Stimulated activated CD4-positive, alpha-beta T cell treated with anti-CD3 and anti-CD28 coated beads, Interleukin-1b, Interleukin-23, amount 100 ng/mL, for 24 hours (primary cell): ENCODE measurements at places on chromosomes 1 and 21.
A peak's percentile ranks its signal among the peaks of the same experiment; 100 is the strongest.

- DNase-seq = no peak
Observed at GRCh38 chr1:193568512-193568911, 382.1 kb upstream of the B3GALT2 start.

DNA sequence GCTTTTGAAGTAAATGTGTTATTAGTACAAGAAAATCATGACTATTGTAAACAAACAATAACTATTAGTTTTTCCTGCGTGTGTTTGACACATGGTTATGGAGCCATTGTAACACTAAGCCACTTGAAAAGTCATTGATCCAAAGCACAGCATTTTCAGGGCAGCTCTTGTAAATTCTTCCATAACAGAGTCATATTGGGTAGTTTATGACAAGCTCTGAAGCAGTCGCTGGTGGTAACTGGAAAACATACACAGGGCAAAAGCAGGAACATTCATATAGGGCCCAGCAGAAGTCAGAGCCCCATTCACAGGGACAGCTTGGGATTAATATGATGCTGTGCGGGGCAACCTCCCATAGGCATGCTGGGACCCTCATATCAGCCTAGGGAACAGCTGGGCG lies 483.2 kb upstream of the PTBP2 start:
- no peak for DNase-seq

DNA sequence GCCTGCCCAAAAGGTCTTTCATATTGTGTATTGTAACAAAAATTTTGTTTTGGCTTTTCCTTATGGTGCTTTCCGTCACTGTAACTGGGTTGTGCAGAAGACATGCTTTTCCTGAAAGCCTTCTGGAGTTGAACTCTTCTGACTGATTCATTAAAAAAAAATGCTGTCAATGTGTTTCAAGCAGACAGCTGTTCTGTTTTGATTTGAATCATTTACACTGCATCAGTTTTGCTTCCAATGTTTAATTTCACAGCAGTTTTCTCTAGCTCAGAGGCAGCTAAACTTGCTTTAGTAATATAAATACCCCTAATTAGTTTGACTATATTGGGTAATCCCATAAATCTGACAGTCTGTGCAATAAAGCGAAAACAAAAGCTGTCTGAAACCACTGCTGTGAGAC lies 7.9 kb downstream of the UTP11 start:
- DNase-seq = no peak

- DNase-seq = no peak
Observed at GRCh38 chr1:108643492-108644335, 17.2 kb downstream of the HENMT1 start.

GRCh38 chr1:221979444-221980032 lies 237.6 kb upstream of the DUSP10 start:
- DNase-seq = no peak

DNA sequence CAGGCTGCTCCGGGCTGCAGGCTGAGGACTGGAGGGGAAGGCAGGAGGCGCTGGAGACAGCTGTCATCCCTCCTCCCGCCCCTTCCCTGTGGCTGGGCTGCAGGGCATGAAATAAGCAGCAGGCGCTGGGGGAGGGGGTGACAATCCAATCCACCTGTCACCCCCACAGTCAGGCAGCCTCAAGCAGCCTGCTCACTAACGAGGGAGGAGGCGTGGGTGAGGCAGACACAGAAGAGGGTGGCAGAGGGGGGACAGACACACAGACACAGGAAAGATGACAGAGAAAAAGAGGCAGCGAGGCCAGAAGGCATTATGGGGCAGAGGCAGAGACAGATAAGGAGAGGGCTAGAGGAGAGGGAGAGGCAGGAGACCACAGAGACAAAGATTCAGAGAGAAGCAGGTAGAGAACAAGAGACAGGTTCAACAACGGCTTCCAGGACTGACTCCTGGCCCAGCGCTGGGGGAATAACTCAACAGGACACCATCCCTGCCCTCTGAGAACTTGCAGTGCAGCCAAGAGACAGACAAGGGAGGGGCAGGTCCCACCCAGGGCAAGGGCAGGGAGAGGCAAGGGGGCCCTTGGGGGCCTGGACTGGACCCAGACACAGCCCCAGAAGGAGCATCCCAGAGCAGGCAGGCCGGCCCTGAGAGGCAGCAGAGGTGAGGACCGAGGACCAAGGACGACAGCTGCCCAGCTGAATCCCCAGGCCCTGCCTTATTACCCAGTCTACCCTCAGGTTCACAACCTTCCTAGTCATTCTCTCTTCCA lies 11.2 kb downstream of the MEF2D start:
- DNase-seq = no peak

- DNase-seq = peak; percentile 36
Observed at GRCh38 chr1:201739492-201740085, 89.4 kb upstream of the IPO9 start.

DNA sequence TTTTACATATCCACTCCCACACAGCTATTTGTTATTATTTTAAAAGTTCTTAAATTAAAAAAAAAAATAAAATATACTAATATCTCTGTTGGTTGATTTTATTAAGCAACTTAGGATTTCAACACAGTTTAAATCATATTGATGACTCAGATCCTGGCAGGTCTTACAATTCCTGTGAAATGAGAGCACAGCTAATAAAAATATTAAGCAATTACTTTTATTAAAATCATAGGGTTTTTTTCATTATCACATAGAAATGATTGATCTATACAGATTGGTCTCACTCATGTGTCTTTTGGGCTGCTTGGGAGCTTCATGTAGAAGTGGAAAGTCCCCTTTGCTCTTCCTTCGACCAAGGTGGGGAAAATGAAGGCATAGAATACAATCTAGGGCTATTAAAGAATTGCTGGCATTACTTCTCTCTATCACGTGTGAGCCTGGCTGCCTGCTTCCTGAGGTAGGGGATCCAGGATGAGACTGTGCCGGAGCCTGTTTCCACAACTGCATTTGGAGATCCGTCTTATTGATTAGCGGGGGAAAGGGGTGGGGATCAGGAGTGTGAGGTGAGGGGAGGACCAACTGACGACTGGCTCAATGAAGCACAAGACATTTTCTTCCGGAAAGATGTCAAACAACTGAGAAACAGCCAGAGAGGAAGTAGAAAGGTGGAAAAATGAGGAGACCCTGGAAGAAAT lies 858.0 kb downstream of the USP25 start:
- DNase-seq = no peak

DNA sequence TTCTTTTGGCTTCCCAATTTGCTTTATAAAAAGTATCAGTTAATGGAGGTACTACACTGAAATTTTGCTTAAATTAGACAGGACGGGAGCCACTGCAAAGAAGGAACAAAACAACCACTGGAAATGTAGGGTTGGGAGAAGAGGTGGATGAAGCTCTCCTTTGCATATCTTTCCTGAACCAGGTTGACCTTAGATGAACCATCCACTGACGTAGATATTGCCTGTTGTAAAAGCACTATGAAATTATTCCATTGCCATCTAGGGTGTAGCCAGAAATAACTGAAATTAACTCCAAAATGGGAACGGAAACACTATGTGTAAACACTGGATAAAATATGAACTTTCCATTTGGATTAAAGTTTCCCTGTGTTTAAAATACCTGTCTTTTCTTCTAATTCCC lies 1.2 kb upstream of the ABL2 start:
- no peak for DNase-seq

DNA sequence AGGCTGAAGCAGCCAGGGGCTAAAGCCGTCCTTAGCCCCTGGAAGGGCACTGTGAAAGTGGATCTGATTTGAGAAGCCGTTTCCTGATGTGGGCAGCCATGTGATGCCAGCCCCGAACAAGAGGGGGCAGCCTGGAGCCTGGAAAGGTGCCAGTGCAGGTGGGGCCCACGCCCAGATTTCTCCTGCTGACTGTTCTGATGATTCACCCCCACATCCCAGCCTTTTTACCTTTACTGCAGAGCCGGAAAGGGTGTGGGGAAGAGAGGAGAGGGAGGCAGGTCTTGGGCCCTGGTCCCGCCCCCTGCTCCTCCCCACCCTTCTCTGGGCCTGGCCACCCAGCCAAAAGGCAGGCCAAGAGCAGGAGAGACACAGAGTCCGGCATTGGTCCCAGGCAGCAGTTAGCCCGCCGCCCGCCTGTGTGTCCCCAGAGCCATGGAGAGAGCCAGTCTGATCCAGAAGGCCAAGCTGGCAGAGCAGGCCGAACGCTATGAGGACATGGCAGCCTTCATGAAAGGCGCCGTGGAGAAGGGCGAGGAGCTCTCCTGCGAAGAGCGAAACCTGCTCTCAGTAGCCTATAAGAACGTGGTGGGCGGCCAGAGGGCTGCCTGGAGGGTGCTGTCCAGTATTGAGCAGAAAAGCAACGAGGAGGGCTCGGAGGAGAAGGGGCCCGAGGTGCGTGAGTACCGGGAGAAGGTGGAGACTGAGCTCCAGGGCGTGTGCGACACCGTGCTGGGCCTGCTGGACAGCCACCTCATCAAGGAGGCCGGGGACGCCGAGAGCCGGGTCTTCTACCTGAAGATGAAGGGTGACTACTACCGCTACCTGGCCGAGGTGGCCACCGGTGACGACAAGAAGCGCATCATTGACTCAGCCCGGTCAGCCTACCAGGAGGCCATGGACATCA lies at the start of gene SFN:
TSS of gene SFN (plus strand) at position 369 of the 904 bp plus-strand sequence. CDS start at position 433, 64 bp downstream.
- no peak for DNase-seq

- peak; percentile 70 for DNase-seq
Observed at GRCh38 chr21:44892536-44893277, 19.2 kb upstream of the PTTG1IP start.

DNA sequence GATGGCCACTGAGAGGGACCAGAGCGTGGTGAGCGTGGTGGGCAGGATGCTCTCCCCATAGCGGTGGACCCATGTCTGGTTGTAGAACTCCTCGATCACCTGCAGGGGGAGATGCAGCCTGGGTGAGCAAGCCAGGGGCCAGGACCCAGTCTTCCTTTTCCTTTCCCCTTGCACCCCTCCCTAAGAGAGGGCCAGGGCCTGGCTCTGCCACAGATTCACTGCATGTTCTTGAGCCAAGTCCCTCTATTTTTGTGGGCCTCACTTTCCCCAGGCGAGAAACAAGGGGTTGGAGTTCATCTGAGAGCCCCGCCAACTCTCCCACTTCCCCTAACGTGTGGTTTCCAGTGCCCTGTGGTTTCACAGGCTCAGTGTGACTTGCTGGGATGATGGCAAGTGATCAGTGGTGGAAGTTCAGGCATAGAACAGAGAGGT lies 27.5 kb downstream of the SLC2A1 start:
- DNase-seq = no peak

DNA sequence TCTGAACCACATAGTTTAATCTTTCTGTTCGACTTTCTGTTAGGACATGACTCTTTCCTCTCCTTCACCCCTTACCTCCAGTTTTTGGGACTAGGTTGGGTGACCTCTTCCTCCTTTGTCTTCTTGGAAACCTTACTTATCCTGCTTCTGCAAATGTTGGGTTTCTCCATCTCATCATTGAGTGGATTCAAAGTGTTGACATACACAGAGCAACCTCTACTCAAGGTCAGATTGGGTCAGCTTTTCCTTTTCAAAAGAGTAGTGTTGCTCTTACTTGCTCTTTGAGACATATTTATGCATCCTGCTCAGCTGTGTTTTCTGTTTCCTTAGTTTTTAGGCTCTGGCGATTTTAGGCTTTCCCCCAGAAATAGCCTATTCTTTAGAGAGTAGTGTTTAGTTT lies 3.7 kb downstream of the CAMTA1 start:
- no peak for DNase-seq

- no peak for DNase-seq
Observed at GRCh38 chr1:201840055-201840454, 11.1 kb downstream of the IPO9 start.

- no peak for DNase-seq
Observed at GRCh38 chr1:162904579-162904978, 43.6 kb upstream of the CCDC190 start.

- no peak for DNase-seq
Observed at GRCh38 chr1:33257772-33258712, 1.8 kb downstream of the ZNF362 start.

DNA sequence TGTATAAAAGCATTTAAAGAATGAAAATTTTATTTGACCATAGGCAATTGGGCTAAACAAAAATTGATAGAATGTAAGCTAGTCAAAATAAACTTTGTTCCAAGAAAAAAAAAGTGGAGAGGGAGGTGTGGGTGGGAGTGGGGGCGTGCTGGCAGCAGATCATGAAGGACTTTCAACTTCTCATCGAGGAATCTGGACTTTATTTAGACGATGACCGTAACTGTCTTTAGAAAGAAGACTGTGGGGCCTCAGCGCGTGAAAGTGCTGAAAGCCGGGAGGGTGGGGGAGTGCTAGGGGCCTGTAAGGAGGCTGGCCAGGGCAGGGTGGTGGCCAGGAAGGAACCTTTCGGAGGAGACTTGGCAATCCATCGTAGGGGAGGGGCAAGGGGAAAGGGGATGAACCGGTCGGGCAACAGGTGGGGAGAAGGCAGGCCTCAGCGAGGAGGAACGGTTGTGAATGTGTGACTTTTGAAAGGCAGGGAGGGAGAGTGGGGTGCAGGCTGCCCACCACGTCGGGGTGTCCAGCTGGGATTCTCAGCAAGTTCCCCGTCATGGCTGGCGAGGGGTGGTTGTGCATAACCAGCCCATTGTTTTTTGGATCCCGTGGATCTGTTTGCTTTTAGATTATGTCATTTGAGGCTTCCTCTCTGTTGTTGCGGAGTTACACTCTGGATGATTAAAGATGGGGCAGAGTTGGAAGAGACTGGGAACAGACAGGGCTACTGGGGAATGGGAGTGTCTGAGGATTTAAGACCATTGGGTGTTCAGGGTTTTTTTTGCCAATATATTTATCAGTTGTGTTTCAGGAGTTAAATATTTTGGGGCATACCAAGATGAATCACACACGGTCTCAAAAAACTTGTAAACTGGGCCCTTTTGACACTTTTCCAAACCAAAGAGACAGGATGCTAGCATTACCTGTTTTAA lies 35.5 kb downstream of the HUNK start:
- DNase-seq = no peak

DNA sequence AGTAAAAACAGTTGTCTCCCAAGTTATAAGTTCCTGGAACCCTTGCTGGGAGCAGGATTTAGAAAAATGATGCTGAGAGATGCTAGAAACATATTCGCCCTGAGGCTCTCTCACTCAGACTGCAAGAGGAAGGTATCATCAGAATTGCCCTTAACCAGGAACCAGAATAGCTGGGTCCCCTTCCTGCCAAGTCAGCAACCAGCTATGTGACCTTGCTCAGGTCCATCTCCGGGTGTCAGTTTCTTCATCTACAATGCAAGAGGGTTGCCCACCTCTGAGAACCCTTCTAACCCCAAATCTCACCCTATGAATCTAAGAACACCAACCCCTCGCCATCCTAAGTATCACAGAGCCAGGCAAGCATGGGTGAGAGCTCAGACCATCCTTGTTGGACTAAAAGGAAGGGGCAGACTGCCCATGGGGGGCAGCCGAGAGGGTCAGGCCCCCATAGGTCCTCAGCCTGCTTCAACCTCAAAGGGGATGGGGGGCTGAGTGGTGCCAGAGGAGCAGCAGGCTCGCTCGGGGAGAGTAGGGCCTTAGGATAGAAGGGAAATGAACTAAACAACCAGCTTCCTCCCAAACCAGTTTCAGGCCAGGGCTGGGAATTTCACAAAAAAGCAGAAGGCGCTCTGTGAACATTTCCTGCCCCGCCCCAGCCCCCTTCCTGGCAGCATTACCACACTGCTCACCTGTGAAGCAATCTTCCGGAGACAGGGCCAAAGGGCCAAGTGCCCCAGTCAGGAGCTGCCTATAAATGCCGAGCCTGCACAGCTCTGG lies 390 bp upstream of the S100A9 start:
- no peak for DNase-seq

- no peak for DNase-seq
Observed at GRCh38 chr1:222034790-222035189, 292.9 kb upstream of the DUSP10 start.
